ENCODE measurements at places on chromosomes 5 and 9.

GRCh38 chr5:82050955-82051354 lies 79.1 kb downstream of the ATG10 start:
- no peak for DNase-seq

DNA sequence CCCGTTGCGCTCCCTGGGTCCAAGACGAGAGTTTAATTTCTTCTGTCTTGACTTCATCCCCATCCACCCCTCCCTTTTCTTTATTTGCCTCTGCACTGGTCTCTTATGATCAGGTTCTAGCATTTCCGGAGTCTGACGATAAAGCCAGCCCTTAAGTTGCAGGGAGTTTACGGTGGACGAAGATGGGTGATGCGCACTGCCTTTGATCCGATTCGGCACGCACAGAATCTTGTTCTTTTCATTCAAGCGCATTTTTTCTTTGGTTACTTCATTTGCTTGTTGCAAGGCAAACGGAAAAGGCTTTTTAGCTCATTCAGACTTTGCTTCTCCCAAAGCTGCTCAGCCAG lies 488 bp upstream of the MCTP1 start:
- DNase-seq: no peak

DNA sequence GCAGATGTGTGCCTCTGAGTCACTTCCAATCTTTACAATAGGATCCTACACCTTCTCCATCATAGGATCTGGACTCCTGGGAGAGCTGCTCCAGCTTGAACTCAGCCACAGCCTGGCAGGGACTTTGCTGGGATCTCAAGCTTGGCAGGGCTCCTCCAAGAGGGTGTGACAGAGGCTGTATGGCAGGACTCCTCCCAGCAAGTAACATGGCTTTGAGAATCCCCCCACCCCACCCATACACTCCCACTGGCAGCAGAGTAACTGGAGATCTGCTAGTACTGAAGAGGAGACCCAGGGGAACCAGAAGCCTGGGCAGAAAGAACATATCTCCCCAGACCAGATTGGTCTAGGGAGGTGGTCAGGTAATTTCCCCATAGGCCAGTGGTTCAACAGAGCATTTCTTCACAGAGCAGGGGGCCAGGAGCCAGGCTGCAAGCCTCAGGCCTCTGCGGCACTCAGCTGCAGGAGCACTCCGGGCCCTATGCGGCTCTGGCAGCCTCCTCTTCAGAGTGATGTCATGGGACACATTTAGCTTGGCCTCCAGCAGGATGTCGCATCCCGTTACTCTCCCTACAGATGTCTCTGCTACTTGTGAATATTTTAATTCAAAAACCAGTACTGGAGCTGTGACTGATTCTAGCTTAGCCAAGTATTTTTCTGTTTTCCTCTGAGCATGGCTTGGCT lies 1.7 kb upstream of the ACSL6 start:
- no peak for DNase-seq

DNA sequence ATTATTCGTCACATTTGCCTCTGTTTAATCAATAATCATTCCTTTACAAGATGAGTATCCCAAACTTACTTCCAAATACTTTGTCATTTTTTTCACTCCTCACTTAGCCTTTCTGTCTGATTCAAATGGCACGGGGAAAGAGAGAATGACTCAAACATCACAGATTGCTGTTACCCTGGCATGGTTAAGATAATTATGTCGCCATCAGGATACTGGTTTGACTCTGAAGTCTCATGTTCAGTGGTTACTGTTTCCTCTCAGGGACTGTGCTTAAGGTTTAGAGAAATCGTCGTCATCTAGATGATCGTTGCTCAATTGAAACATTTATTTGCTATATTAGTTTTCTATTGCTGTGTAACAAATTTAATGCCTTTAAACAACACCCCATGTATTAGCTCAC lies 45.2 kb upstream of the RAD23B start:
- no peak for DNase-seq

GRCh38 chr5:73031839-73032238 lies 76.0 kb downstream of the FCHO2 start:
- no peak for DNase-seq

DNA sequence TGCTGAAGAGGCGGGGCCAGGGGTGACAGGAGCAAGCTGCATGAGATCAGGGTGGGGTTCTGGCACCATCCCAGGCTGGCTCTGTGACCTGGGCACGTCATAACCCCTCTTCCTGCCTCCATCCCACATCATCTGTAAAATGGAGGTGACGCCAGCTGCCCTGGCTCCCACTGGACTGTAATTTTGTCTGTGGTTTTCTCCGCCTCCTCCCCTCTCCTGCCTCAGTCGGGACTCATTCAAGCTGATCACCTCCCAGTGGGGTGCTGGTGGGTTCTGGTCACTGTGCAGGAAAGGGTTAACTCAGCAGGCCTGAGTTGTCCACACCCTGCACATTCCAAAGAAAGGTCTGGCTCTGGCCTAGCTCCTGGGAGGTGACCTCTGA lies 128.2 kb downstream of the RXRA start:
- DNase-seq: no peak

DNA sequence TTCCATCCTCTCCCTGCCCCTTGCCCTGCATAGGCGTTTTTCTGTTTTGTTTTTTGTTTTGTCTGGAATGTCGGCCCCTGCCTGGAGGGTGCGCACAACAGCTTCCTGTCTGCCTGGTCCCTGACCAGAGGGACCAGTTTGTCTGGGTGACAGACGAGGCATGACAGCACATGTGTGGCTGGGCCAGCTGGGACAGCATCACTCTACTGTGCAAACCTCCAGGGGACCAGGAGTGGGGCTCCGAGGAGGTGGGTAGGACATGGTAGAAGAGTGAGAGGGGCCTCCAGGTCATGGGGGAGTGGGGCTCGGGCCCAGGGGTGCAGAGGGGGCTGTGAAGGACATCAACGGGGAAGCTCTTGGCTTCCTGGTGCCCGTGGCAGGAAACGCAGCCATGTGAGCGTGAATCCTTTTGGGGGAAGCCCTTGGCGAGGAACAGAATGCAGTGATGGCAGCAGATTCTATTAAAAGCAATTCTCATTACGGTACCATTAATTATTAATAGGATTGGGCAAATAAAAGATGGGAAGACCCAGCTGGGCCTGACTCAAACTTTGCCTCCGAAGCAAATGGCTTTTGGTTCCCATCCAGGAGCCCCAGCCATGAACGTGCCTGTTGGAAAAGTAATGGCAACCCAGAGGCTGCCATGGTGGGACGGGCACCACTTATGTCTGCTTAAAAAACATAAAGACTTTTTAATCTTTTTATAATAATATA lies 184.4 kb upstream of the IER5L start:
- DNase-seq: no peak

DNA sequence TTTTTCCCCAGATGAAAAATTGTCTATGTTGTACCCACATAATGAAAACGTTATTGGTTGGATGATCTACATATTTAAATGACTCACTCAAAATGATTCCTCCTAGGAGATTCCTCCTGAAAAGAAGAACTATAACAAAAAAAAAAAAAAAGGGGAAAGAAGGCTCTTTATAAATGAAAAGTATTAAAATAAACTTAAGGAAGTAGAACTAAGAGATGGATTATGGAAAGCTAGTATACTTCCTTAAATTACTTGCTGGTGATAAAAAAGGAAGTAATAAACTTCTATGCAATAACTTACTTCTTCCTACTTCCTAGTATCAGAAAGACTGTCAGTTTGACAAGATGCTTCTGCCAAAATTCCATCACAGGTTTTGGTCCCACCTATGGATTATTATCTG lies 1087.7 kb downstream of the CDH12 start:
- DNase-seq: no peak

GRCh38 chr9:131545003-131545785 lies at the start of gene PRRT1B:
Gene PRRT1B, plus strand, starts transcription at chr9:131545523. Its CDS starts 93 bp downstream, at chr9:131545616.
- DNase-seq: no peak

DNA sequence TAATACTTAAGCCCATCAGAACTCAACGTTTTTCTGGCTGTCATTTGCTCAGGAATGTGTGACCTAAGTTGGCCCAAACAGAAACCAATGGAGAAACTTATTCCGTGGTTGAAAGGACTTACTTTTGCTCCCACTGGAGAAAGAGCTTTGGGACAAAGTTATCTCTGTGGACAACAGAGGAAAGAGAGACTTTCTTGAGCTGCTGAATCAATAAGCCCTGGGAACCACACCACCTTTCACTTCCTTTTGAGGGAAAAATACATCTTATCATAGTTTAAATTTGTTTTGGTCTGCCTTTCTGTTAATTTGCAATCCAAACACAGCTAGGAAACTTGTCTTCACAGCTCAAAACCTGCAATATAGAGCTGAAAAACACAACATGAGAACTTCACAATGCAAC lies 62.8 kb upstream of the VCAN start:
- no peak for DNase-seq

GRCh38 chr9:22457448-22457847 lies 10.8 kb downstream of the DMRTA1 start:
- no peak for DNase-seq

GRCh38 chr9:38278931-38279679 lies 113.4 kb upstream of the ALDH1B1 start:
- no peak for DNase-seq

- DNase-seq: no peak
These were observed 917.0 kb downstream of the MAT2B start for GRCh38 chr5:164422400-164422799.

- no peak for DNase-seq
These were observed 68.6 kb upstream of the CPEB4 start for GRCh38 chr5:173819521-173819920.

DNA sequence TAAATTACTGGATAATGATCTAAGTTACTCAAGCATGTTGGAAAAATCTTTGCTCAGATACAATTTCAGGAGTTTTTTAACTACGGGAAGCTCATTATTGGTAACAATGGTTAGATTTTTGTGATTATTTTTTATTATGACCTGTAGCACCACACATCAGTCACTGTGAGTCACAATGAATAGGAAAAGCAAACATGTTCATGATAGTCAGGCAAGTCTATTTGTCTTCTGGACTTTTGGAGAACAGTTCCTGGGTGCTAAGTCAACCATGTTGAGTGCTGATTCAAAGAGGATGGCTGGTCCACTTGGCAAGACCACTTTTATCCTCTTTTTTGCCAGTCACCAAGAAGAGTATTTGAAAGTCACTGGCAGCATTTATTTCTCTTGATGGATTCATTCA lies 403.2 kb downstream of the KIF4B start:
- DNase-seq: no peak

DNA sequence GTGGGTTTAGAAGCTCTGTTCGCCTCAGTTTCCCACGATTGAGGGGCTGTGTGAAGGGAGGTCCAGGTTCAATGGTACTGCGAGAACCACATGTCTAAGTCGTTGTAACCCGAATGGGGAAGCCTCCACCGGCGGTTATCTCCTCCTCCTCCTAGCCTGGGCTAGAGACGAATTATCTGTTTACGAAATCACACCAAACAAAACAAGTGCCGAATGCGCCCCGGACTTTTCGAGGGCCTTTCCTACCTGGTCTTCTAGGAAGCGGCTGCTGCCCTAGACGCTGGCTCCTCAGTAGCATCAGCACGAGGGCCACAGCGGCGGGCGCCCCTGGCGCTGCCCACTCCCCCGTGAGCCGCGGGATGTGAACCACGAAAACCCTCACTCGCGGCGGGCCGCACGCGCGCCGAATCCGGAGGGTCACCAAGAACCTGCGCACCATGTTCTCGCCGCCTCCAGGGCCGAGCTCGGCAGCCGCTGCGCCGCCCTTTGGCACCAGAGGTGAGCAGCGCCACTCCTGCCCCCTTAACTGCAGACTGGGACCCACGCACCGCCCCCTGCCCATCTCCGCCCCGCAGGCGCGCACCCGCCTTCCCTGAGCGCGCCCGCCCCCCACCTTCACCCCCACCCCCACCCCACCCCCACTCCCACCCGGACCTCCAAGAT lies at the start of gene CDKN2A:
Gene CDKN2A, minus strand, starts transcription at position 500 of the 663 bp plus-strand sequence.
- DNase-seq: no peak

DNA sequence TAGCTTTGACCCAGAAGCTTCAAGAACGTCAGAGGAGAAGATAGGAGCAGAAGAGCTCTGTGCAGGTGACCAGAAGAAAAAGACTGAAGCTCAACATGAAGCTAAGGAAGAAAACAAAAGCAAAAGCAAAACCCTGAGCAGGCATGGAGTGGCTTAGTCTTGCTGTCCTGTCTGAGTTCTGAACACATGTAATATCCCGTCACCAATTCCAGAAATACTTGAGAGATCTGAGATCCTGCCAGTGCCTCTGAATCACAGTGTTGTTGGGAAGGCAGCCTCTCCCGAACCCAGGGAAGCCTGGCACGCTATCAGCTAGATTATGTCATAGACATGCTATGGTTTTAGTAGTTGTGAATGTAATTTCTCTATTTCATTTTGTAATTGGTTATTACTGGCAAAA lies 235.7 kb downstream of the ICE1 start:
- no peak for DNase-seq

GRCh38 chr5:40813698-40814281 lies 15.6 kb upstream of the PRKAA1 start:
- no peak for DNase-seq

GRCh38 chr9:123543492-123543891 lies 187.5 kb downstream of the CRB2 start:
- DNase-seq: no peak

DNA sequence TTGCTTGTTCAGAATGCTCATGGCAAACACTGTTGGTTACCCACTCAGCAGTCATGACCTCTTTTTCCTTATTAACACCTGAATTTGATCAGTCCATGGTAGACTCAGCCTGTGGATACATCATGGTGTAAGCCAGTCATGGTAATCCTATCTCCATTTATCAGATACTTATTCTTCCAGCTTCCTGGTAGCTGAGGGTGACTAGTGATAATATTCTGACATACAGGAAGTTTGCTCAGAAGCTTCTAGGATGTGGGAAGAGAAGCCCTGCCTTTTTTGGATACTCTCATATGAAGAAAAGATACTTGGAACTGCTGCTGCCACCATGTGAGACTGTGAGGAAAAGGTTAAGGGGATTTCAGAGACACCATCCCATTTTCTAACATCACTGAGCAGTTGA lies 7.3 kb downstream of the GDA start:
- DNase-seq: no peak

DNA sequence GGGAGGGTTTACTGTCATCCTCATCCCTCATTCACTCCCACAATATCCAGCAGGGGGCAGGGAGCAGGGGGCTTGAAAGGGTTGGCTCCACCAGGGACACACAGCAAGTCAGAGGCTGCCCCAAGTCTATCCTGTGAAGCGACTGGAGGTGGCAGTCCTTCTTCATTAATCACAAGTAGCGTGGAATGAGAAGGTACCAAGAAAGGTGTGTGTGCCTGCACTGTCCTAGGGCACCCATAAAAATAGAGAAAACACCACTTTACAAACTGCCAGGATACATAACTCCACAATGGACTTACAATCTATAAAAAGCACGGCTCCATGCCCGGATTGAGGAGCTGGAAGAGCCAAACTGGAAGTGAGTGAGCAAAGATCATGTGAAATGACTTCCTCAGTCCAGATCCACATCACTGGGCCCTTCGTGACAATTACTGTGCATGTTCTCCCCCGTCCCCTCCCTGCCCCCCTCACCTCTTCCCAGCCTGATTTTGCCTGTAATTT lies 183.9 kb downstream of the SLIT3 start:
- no peak for DNase-seq

DNA sequence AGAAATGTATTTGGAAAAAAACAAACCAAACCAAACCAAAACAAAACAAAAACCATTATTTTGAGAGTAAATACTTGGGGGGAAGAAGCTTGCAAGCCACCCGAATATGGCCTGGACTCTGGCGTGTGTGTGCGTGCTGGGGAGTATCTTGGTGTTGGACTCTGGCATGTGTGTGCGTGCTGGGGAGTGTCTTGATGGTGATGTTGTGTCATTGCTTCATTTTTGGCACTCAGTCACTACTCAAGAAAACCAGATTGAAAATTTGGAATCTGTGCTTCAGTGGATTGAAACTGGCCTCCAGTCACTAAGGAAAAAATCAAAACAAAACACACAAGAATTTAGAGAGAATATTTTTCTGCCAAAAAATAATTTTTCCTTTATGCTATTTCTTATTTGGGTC lies 76.1 kb downstream of the ARRDC3 start:
- DNase-seq: no peak

- no peak for DNase-seq
These were observed 181.3 kb downstream of the ESM1 start for GRCh38 chr5:54804086-54804485.

Data from activated T-helper 1 cell treated with Interleukin-2 at 50 U/mL for 16 hours (primary cell).